ENCODE measurements at places on chromosomes 11 and 22.

GRCh38 chr22:23180893-23181720, 798 bp downstream of the BCR start:
- no peak for DNase-seq

DNA sequence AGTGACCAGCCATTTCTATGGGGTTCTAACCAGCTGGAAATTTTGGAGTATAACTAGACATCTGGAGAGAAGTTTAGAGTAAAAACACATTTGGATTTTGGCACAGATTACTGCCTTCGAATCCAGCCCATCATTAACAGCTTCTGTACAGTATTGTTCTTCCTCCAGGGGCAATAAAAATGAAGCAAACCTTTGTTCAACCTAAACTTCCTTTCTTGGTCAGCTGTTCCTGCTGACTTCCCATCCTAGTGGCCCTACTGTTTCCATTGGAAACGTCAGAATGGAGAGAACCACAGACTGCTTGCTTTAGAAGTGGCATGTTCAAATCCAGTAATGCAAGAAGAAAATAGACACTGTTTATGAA, 203.7 kb upstream of the MTMR2 start:
- DNase-seq, result no peak

DNA sequence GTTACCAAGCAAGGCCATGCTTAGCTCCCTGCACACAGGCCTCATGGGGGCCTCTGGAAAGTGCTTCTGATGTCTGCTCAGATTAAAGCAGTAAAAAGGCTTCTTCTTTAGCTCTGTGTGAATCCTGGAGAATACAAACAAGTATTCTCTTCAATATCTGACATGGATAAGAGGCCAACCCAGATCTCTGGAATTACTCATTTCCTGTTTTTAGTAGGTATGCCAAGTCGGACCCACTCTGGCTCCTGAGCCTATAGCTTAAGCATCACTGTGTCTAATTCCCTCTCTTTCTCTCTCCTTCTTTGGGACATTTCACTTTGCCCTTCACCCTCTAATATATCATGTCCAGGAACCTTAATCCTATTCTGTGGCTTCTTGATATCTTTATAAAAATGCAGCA, 529.6 kb upstream of the CCDC90B start:
- DNase-seq, result no peak

GRCh38 chr11:2701898-2702434, 2.2 kb upstream of the KCNQ1OT1 start:
- no peak for DNase-seq

DNA sequence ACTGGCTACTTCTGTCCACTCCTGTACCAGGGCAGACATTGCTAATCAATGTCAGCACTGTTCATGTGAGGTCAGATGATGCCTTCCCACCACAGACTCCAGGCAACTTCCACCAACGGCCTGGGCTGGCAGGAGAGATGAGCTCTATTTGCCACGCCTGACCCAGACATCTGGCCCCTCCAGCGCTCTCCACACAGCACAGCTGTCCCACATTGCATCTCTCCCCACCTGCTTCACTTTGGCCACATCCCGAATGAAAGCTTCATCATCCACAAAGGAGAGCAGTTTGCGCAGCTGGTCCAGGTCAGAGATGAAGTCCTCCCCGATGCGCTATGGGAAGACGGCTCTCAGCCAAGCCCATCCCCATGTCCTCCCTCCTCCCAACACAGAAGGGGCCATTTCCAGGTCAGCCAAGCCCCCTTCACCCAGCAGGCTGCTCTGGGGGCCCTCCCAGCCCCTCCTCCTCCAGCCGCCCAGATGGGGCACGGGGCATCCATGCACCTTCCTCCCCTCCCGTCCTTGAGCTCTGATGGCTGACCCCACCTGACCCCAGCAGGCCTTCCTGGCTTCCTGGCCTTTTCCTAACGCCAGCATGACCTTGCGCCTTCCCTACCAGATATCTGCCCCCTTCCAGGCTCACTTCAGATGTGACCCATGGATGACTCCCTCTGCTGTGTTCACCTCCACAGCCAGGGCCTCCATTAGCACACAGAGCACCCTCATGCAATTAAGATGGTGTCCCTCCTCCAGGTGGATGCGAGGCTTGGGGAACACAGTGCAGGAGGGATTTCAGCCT, 7.4 kb downstream of the PYGM start:
- DNase-seq, result no peak

DNA sequence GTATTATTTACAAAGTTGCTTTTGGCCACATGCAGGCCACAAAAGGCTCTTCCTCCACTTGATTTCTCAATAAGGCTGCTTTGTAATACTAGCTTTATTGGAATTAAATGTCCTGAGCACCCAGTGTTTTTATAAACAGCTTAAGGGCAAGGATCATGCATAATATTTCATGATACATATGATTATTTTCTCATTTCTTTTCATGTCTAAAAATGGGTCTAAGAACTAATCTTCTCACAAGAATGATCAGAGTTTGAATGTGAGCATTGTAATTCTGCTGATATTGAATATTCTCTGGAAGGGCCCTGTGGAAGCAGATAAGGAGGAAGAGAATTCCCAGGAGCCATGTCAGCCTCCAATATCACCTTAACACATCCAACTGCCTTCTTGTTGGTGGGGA, at the start of gene OR52K2:
TSS of gene OR52K2 (plus strand) at position 301 of the 400 bp plus-strand sequence. CDS start at position 346, 45 bp downstream.
- DNase-seq, result no peak

GRCh38 chr11:104073950-104074705, 37.7 kb downstream of the DDI1 start:
- no peak for DNase-seq

GRCh38 chr11:8374716-8375115, 111.0 kb upstream of the LMO1 start:
- no peak for DNase-seq

GRCh38 chr11:61532134-61533038, 23.8 kb downstream of the LRRC10B start:
- peak; percentile 20 for DNase-seq

GRCh38 chr11:7872890-7873289, 58.2 kb downstream of the OR10A6 start:
- DNase-seq, result no peak

DNA sequence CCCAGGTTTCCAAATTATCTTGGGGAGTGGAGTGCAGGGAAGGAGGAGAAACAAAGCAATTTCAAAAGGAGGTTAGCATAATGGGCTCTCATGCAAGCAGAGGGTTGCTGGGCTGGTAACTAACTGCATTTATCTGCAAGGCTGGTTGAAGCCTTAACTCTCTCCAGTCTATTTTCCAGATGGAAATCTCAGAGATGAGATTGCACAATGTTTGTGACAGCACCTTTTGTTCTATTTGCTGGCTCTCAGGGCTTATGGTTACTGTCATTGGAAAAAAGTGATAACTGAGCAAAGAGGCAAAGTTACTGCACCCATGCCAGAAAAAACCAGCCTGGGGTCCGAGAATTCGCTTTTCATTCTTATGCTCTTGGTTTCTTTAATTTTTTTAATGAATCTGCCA, 33.2 kb downstream of the ABCC8 start:
- DNase-seq, result no peak

GRCh38 chr11:93984936-93985335, 36.2 kb upstream of the HEPHL1 start:
- no peak for DNase-seq

GRCh38 chr22:19665784-19666672, 48.3 kb upstream of the SEPTIN5 start:
- DNase-seq, result no peak

- no peak for DNase-seq
These were observed 90.7 kb downstream of the RTL6 start for GRCh38 chr22:44407171-44407986.

DNA sequence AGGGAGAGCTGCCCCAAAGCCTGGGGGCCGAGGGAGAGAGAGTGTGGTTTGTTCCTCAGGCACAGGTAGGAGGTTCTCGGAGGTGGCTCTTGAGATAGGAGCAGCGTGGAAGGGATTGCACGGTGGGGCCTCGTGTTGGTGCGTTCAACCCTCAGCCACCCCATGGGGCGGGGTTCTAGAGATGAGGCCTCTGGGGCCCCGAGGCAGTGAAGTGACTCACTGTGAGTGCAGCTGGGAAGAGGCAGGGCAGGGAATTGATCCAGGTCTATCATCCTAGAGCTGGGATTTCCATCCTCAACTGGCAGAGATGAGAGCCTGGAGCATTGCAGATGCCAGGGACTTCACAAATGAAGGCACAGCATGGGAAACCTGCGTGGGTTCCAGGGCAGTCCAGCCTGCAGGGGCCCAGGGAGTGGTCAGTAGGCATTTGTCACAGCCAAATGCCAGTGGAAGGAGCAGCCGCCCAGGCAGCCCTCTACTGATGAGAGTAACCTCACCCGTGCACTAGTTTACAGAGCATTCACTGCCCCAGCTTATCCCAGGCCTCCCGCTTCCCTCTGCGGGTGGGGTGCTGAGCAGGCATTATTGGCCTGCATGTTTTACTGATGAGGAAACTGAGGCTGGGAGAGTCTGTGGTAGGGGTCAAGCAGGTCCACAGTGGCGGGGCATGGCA, 5.1 kb upstream of the SMARCB1 start:
- no peak for DNase-seq

DNA sequence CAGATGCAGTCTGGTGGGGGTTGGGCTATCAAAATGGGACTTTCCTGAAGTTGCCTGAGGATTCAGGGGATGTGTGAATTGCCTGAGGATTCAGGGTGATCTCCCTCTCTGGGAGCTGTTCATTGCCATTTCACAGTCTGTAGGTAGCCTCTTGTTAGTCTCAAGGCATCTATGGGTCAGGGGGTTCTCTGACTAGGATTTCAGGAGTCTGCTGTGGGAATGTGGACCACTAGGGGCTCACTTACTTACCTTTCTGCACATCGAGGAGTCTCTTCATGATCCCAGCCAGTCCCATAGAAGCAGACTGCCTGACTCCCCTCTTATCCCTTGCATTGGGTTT, 54.0 kb downstream of the KCNQ1OT1 start:
- no peak for DNase-seq

- no peak for DNase-seq
These were observed 5.3 kb downstream of the DHCR7 start for GRCh38 chr11:71442880-71443279.

DNA sequence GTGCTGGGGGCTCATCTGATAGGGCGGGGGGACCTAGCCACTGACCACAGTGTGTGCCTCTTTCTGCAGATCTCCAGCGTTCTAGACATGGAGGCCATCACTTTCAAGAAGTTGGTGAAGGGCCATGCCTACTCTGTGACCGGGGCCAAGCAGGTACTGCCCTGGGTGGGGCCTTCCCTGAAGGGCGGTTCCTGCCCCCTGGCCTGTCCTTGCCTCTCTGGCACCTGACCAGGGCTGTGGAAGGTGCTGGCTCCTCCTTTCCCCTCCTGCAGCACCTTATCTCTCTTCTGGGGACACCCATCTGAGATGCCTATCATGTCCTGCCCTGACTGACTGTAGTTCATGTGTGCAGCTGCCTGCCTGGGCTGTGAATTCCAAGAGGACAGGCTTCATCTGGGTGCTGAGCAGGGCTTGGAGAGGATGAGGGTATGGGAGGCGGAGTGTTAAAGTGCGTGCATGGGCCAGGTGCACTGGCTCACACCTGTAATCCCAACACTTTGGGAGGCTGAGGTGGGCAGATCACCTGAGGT, 5.5 kb downstream of the CAPN1 start:
- DNase-seq, result no peak

- DNase-seq, result no peak
These were observed at the start of gene NAALAD2 for GRCh38 chr11:90134478-90135003. Gene NAALAD2 (plus strand): TSS chr11:90134663. CDS start chr11:90134759, 96 bp downstream.

- DNase-seq, result no peak
These were observed 87.7 kb upstream of the ANO3 start for GRCh38 chr11:26244207-26244606.

GRCh38 chr22:46421267-46421666, 85.8 kb downstream of the TRMU start:
- DNase-seq, result no peak

GRCh38 chr11:134566311-134566710, 154.3 kb upstream of the B3GAT1 start:
- no peak for DNase-seq

- no peak for DNase-seq
These were observed 33.0 kb downstream of the SLC17A6 start for GRCh38 chr11:22371160-22371559.

DNA sequence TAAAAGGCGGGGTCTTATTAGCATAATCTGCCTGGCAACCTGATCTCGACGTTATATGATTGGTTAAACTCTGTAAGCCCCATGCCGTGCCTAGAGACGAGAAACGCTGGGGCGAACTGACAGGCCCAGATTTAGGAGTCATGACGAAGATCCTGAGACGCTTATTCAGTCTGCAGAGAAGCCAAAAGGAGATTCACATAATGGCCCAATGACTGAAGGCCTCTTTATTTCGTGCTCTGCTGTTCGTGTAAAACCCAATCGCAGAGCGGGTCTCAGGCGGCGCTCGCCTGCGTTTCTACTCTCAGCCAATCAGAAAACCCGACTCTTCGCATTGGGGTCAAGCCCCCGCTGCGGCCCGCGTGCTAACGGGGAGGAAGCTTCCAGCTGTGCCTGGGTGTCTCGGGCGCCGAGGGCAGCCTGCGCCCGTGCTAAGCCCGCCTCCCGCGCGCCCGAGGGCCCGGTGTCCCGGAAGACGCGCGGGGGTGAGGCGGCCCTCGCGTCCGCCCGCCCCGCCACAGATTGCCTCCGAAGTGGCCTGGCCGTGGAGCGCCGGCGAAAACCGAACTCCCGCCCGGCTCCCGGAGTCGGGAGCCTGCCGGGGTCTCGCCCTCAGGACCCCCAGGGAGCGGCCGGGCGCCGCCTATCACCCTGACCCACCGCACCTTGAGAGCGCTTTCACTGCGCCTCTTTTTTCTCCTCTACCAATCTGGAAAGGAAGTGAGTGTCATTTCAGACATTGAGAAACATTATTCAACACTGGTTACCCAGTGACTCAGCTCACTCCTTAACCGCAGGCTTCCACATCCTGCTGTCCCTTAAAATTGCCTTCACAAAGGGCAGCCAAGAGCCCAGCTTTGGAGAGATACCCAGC, 446 bp upstream of the PRDM10 start:
- DNase-seq, result peak; percentile 99

GRCh38 chr11:844693-845644, 2.3 kb downstream of the TSPAN4 start:
- no peak for DNase-seq

GRCh38 chr11:102994105-102994504, 38.6 kb upstream of the MMP13 start:
- DNase-seq, result no peak

DNA sequence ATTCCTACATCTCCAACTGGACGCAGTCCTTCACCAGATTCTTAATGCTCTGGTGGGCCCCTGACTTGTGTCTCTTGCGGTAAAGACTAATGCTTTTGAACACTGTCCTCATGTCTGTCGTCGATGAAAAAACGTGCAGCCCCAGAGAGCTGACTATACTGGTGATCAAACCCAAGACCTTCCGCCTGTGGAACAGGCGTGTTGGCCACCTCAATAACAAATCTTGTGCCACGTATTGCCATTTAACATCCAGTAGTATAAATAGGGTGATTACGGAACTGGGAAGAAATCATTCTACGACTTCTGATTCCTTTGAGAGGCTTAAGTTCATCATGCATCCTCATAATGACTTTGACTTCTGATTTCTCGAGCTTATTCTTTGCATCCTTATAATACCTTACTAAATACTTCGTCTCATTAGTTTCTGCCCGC, 45.6 kb downstream of the OR4D9 start:
- no peak for DNase-seq

GRCh38 chr22:36865346-36865745, 4.5 kb downstream of the NCF4 start:
- DNase-seq, result no peak

GRCh38 chr11:44450295-44450932, 115.0 kb upstream of the CD82 start:
- no peak for DNase-seq

- DNase-seq, result no peak
These were observed 1704.5 kb upstream of the RAG2 start for GRCh38 chr11:38302564-38302963.

- DNase-seq, result no peak
These were observed 2.8 kb downstream of the KCTD14 start for GRCh38 chr11:78020246-78020645.

All from NCI-H1092 (cell line).